ENCODE measurements at places on chromosomes 4 and X. TPM values are rescaled to one million over a fixed set of nuclear protein-coding genes. Genes with fewer than 3 reads are reported as not detected.

DNA sequence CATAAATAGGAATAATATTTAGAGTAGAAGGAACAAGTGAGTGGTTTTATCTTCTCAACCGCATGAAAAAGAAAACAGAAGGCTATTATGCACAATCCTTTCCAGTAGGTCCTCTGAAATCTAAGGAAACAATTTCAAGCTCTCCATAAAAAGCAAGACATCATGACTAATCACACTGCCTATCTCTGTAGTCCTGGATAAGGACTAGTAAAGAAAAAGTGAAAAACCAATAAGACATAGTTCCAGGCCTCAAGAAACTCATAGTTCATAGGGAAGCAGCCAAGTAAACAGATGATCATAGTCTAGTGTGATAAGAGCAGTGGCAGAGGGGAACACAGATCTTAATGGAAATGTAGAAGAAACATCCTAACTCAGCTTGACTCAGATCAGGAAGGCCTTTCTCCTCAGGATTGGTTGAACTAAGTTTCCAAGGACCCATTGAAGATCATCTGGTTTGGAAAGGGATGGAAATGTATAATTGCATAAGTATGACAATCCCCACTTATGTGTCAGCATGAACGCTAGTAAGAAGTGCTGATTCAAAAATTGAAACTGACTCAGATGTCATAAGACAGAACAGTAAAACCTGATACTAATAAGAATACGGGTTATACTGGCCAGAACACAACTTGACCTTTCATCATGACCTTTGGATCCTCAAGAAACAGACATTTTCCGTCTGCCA, 155.3 kb downstream of the GRIA3 start:
- peak; percentile 85 for DNase-seq

DNA sequence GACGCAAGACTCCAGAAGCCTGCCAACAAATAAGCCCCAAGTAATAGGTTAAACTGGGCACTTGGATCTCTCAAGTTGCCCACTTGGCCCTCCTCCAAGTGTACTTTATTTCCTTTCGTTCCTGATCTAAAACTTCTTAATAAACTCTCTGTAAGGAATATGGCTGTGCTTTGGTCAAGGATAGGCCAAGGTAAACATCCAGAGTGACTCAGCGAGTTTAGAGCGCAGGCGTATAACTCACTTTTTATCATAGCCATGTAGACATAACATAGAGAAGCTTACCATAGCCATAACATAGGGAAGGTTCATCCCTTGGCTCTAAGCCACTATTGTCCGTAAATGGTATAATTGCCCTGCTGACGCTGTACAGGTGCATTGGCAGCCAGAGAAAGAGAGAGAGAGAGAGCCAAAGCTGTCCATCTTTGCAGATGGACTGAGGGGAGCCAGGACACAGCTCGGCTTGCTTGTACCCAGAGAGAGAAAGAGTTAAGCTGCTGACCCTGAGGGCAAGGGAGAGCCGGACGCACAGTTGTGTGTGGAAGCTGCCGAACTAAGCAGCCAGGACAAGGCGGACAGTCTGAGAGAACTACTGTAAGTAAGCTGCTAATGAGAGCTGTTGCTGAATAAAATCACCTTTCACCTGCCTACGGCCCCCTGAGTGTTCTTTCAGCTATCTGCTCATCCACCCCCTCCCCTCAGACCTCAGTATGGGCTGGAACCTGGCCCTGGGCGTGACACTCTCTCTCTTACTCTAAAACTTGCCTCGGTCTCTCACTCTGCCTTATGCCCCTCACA, 1.8 kb downstream of the TLR1 start:
- no peak for DNase-seq

GRCh38 chrX:33855251-33855650, 276.9 kb downstream of the FAM47A start:
- no peak for DNase-seq

DNA sequence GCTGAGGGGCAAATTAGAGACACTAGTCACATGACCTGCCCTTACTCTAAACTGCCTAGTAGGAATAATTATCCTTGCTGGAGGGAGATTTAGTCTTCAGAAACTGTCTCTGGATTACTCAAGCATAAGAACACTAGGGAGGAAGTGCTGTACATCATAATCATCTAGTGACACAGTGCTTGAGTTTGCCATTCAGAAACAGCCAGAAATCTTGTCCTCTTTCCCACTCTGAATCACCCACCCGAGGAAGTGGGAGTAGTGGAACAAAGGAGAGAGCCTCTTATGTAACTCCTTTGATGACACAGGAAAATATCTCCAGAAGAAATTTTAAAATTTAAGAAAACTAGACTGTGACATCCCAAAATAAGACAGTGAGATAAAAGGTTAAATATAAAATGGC, 69.3 kb upstream of the PCDH19 start:
- no peak for DNase-seq

DNA sequence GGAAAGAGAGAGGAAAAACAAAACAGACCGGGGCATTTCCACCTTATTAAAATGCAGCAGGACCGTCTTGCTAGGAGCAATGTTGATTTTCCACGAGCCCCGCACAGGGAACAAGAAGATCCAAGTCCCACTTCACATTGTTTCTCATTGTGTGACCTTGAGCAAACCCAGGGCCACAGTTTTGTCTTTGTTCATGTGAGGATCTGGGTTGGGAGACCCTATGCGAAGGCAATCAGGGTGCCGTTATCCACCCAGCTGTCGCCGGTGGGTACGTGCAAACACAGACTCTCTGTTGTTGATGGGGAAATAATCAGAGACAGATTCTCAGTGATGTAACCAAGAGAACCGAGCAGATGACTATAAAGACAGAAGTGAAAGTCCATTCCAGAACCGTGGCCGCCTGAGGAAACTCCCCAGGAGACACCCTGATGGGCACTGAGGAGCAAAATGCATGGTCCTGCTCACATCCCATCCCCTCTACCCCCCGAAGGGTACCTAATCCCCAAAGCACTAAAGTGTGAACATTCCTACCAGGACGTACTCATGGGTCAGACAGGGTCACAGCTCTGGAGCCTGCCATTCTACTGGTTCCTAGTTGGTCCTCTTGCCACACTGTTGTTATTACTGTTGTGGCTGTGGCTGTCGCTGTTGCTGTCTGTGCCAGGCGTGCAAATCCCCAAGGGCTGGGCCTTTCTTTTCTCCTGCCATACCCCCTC, 102.7 kb upstream of the RBPJ start:
- DNase-seq, result peak; percentile 78

DNA sequence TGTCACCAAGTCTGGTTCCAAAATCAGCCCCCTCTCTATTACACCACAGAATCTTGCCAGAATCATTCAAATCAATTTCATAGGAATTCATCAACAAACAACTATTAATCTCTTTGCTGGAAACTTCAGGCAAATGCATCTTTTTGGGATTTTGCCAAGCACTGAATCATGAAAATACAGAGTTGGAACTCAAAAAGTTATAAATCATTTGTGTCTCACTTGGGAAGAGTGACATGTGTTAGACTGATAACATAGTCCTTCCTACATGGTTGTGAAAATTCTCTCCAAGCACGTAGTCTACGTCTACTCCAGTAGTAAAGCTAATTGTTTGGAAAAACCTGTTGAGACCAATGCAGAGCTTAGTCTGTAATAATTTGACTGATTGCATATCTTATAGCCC, 19.0 kb downstream of the CXCL8 start:
- no peak for DNase-seq

DNA sequence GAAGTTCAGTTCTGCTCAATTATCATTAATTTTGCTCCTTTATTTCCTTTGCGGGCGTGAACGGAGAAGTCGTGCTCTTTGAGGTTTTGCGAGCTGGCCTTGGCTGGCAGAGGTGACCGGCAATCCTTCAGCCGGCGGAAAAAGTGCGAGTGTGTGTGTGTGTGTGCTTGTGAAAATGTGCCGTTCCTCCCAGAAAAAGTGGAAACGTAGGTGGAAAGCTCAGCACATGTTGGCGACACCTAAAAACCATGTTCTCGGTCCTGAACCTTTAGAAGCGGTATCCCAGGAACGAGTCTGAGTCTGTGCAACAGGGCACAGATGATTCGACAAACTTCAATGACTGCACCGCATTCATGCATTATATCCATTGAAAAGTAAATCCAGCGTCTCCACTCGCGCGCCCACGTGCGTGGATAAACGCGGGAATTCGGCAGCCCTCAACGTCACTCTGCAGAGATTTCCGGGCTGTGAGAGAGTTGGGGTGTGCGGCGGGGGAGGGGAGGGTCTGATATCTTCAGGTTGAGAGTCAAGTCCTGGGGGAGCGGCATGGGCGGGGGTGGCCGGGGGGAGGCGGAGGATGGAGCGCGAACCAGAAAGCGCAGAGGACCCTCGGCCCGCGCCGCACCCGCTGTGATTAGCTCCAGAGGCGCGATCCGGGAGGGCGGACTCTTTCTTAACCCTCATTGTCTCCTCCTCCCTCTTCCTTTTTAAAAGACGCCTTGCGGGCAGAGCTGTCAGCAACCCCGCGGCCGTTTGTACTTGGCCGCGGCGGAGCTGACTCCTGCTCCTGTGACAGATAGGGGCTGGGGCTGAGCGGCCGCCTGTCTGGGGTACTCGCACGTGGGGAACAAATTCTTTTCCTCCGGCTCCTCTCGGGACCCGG, at the start of gene SHISA3:
TSS of gene SHISA3 (plus strand) at position 737 of the 883 bp plus-strand sequence. CDS start 569 bp downstream, outside the sequence.
- DNase-seq, result peak; percentile 38

DNA sequence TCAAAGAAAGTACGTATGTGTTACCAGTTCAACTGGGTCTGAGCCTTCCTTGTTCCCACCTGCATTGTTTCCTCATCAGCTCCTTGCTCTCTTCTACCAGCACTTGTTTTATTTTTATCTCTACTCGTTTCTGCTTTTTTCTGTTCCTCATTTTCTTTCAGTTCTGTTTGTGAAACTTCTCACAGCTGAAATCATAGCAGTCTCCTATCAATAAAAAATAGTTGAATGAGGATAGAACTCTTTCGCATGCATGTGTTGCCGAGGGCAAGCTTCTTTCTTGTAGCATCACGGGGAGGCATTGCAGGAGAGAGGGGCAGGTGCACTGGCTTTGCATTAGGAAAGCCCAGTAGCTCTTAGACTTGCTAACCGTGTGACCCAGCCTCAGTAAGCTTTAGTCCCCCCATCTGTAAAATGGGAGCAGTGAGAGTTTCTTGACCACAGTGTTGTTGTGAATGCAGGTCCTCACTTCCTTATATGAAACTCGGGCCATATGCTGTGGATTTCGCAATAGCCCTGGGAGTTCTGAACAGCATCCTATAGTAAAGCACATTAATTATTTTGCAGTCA, 24.7 kb downstream of the OFD1 start:
- no peak for DNase-seq

DNA sequence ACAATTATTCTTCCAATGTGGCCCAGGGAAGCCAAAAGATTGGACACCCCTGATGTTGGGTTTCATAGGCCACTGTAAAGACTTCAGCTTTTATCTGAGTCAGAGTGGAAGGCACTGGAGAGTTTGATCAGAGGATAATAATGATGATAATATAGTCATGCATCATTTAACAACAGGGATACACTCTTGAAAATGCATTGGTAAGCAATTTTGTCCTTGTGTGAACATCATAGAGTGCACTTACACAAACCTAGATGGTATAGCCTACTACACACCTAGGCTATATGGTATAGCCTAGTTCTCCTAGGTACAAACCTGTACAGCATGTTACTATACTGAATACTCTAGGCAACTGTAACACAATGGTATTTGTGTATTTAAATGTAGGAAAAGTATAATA, 70.5 kb downstream of the COQ2 start:
- DNase-seq, result no peak

- DNase-seq, result no peak
Observed at GRCh38 chrX:124736553-124737270, 390.3 kb downstream of the SH2D1A start.

DNA sequence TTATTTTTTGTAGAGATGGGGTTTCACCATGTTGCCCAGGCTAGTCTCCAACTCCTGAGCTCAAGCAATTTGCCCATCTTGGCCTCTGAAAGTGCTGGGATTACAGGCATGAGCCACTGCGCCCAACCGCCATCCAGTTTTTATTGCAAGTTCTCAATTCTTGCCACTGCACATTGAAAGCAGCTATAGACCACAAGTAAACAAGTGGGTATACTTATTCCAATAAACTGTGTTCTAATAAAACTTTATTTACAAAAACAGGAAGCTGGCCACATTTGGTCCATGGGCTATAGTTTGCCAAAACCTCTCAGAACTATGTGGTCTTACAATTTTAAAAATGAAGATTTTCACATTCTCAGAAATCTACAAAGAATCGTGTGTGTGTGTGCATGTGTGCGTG, 313.6 kb upstream of the RASGEF1B start:
- no peak for DNase-seq

GRCh38 chr4:48227662-48228061, 42.0 kb downstream of the TEC start:
- DNase-seq, result no peak

DNA sequence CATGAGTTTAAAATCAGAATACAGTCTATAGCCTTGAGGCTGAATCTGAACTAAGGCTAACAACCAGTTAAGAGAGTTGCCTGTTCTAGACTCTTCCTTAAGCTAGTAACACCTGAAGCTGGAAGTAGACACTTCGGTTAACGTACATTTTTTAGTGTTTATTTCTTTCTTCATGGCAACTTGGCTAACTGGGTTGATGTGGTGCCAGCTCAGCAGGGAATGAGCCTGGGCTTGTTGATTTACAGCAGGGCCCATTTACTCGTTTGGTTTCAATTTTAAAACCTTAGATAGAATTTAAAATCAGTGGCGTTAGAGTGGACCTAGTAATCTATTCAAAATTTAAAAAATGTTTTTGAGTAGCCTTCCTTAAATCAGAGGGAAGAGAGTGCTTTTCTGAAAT, 137.6 kb upstream of the ESX1 start:
- DNase-seq, result no peak

DNA sequence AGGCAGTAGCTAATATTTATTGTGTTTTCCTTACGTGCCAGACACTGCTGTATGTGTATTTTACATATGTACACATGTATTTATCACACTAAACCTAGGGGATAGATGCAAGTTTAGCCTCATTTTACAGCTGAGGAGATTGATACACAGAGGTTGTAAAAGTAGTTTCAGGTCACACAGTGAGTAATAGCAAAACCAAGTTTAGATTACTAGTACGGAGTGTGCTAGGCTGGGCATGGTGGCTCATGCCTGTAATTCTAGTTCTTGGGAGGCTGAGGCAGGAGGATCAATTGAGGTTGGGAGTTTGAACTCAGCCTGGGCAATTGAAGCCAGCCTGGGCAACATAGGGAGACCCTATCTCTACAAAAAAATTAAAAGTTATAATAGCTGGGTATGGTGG, 701.1 kb upstream of the ATOH1 start:
- DNase-seq, result no peak

The ARHGAP36 gene
- total RNA-seq, result not detected

The LNX1 gene
- total RNA-seq, result 10.9 TPM

The TRAM1L1 gene
- total RNA-seq, result 2.3 TPM

The MND1 gene
- 1.2 TPM for total RNA-seq

The DCAF8L2 gene
- not detected for total RNA-seq

The CSN1S1 gene
- not detected for total RNA-seq

The COL4A5 gene
- 14.4 TPM for total RNA-seq

The FATE1 gene
- total RNA-seq, result not detected
